Activated CD4-positive, alpha-beta T cell treated with anti-CD3 and anti-CD28 coated beads, Interleukin-2, amount 50 U/mL, for 16 hours (primary cell): ENCODE measurements at places on chromosomes 5 and 9.
A peak's percentile ranks its signal among the peaks of the same experiment; 100 is the strongest.

GRCh38 chr5:168073991-168074800, 217.2 kb upstream of the WWC1 start:
- no peak for DNase-seq

- no peak for DNase-seq
These were observed 4.2 kb upstream of the CCIN start for GRCh38 chr9:36164989-36165388.

GRCh38 chr5:66209350-66209749, 65.2 kb downstream of the SREK1 start:
- no peak for DNase-seq

- no peak for DNase-seq
These were observed 5.9 kb downstream of the FAM163B start for GRCh38 chr9:133603135-133603927.

DNA sequence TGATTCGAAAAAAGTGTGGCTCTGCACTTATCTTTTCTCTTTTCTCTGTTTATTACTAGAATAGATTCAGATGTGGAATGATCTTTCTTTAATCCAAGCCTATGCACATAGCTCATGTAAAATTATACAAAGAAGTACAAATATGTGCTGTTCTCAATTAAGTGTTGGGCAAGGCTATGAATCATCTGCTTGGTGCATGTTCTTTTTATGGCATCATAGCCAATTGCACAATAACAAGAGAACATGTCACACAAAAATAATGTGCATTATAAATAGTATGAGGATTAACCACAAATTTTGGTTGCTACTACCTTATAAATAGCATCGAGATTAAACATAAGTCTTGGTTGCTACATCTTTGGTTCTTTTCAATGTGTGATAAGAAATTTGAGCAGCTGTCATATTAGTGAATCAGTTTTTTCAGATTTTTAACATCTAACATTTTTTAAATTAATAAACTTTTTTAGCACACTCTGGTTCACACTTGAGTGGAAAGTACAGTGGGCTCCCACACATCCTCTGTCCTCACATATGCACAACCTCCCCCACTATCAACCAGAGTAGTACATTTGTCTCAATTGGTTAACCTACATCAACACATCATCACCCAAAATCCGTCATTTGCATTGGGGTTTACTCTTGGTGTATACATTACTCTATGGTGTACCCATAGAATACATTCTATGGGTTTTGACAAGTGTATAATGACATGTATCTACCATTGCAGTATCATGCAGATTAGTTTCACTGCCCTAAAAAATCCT, 6.8 kb upstream of the RECK start:
- DNase-seq = no peak

GRCh38 chr9:100472788-100473275, at the start of gene TMEFF1:
TSS of gene TMEFF1 (plus strand) at chr9:100473149. CDS start at chr9:100473545, 396 bp downstream.
- DNase-seq = peak; percentile 28

DNA sequence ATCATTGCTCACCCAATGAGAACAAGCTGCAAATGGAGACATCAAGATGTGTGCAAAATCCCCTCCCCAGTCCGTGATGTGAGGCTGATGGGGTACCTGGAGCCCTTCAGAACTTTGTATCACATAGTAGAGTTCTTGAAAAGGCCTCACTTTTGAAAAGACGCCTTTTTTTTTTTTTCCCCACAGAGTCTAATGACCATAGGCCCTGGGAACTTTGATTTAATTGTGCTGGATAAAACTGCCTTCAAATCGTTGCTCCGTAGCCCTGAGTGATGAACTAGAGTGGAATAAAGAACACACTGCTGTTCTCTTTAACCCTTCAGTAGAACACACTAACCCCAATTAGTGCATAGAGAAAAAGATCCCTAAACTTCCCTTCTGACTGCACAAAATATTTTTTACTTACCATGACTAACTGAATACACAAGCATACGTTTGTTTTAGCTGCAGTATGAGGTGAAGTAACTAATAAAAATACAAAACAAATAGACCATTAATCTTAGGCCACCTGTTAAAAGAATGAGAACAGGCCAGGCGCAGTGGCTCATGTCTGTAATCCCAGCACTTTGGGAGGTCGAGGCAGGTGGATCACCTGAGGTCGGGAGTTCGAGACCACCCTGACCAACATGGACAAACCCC, 15.1 kb downstream of the PSAT1 start:
- DNase-seq = no peak

- DNase-seq = no peak
These were observed 77.7 kb downstream of the TMEM174 start for GRCh38 chr5:73250645-73251044.

- no peak for DNase-seq
These were observed 4.8 kb downstream of the TTF1 start for GRCh38 chr9:132401824-132402223.

GRCh38 chr5:110854200-110854599, 115.4 kb downstream of the SLC25A46 start:
- DNase-seq = no peak

DNA sequence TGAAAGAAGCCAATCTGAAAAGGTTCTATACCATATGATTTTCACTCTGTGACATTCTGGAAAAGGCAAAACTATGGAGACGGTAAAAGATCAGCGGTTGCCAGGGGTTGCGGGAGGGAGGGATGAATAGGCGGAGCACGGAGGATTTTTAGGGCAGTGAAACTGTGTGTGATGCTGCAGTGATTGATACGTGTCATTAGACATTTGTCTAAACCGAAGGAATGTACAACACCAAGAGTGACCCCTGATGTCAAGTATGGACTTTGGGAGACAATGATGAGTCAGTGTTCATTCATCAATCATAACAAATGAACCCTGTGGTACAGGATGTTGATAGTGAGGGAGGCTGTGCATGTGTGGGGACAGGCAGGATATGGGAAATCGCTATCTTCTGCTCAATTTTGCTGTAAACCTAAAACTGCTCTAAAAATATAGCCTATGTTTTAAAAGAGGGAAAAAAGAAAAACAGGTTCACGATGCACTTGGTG, 34.4 kb downstream of the ERGIC1 start:
- DNase-seq = no peak

DNA sequence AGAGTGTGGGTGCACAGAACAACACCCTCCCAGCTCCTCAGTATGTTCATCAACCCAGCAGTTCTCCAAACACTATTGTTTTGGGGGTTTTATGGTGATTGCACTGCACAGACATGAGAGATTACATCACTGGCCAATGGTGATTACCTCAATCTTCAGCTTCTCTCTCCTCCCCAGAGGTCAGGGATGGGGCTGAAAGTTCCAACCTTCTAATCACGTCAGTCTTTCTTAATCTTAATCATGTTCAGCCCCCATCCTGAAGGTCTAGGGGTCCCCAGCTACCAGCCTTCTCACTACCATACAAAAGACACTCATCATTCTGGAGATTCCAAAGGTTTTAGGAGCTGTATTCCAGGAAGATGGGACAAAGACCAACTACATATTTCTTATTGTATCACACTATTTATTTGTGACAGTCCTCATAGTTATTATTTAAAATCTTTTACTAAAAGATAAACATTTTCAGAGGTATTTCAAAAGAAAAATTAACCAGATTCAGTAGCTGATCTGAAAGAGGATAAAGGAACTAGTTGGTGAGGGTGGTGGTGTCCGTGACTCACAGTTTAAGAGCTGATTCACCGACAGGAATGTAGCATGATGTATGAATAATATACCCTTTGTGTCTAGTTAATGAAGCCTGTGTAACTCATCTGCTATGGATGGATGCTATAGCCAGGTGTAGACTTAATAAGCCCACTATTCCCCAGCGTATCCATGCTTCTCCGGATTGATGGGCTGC, 35.6 kb downstream of the RASEF start:
- no peak for DNase-seq

DNA sequence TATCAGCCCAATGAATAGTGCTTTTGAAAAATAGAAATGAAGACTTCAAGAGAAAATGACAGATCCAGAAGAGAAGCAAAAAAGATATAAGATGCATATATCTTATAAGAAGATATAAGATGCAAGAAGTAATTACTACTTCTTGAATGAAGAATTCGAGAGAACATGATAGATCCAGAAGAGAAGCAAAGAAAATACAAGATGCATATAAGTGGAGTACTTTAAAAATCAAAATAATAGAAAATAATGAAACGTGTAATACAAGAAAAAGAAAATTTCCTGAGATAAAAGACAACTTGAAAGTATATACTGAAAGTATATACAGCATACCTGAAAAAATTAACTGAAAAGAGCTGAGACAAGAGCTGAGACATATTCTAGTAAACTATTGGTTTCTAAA, 76.7 kb downstream of the DROSHA start:
- DNase-seq = no peak

GRCh38 chr5:96863949-96864584, 12.2 kb upstream of the ERAP2 start:
- peak; percentile 54 for DNase-seq

GRCh38 chr9:3980212-3980611, 319.7 kb downstream of the GLIS3 start:
- DNase-seq = no peak

DNA sequence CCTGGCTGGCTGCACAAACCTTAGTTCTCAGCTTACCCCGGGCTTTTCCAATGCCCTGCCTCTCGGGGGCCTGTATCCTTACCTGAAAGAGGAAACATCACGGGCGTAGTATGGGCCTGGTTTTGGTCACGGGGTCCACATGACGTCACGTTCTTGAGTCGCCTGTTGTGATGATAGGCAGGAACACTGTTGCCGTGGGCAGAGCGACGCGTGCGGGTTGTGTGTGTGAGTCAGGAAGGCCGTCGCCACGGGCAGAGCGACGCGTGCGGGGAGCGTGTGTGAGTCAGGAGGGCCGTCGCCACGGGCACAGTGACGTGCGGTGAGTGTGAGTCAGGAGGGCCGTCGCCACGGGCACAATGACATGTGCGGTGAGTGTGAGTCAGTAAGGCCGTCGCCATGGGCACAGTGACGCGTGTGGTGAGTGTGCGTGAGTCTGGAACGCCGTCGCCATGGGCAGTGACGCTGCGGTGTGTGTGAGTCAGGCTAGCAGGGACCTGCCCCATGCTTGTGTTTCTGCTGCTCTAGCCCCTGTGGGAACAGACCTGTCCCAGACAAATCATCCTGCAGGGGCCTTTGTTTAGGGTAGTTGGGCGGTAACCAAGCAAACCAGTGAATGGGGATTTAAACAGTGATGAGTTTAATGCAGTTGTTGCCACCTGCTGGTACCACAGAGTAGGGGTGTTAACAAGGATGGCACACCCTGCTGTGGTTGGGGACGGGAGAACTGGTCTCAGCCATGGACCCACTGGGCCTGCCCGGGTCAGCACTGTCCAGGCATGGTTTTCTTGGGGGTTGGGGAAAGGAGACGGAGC, 19.8 kb downstream of the TRIP13 start:
- DNase-seq = peak; percentile 77

DNA sequence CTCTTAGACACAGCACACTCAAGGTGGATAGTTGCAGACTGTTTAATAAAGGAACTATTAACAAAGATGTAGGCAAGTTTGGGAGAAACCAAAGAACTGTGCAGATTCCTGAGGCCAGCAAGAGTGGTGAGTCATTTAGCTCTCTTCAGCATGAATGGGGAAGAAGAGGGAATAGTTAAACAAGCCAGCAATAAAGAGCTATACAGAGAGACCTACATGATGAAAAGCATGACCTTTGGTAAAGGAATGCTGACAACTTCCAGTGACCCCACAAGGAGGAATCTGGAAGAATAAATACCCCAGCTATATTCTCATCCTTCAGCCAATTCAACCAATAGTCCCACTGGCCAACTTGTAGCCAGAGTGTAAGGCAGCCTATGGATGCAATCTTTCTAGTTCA, 706.0 kb upstream of the GRAMD2B start:
- DNase-seq = no peak

- no peak for DNase-seq
These were observed 36.4 kb downstream of the JADE2 start for GRCh38 chr5:134561871-134562296.

GRCh38 chr5:154370119-154370518, 75.7 kb upstream of the SAP30L start:
- no peak for DNase-seq

- DNase-seq = no peak
These were observed 14.1 kb downstream of the TCF7 start for GRCh38 chr5:134128648-134128995.

GRCh38 chr9:100070104-100071041, 28.4 kb downstream of the ERP44 start:
- DNase-seq = no peak

GRCh38 chr9:78811622-78812276, 514.8 kb downstream of the PSAT1 start:
- DNase-seq = no peak

DNA sequence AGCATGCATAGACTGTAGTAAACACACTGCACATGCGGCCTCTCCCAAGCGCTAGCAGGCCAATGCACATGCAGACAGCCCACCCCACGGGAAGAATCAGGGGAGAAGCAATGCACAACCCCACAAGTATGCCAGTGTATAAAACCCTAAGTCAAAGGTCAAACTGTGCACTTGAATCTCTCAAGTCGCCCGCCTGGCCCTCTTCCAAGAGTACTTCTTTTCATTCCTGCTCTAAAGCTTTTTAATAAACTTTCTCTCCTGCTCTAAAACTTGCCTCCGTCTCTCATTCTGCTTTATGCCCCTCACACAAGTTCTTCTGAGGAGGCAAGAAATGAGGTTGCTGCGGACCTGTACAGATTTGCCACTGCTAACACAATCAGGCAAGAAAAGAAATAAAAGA, 50.4 kb downstream of the PTPDC1 start:
- no peak for DNase-seq

DNA sequence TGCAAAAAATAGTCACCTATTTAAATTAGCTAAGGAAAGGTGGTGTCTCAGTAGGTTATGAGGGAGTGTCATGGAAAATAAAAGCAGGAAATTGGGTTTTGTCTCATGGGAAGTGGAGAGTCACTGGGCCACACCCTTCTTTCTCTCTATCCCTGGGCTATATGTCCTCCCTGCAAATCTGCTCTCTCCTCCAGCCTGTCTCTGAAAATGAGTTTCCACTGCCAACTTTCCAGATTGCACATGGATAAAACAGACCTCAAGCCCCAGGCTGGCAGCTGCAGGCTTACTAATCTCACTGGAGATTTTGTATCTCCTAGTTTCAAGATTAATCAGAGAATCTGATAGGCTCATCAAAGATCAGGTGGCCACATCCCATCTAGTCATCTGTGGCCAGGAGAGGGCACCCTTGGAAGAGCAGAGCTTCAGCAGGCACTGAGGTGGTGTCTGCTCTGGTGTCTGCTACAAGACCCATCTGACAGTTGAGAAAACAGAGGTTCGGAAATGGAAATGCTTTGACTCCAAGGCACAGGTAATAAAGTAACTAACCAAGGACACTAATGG, 178.9 kb downstream of the MSX2 start:
- DNase-seq = peak; percentile 5

- no peak for DNase-seq
These were observed 100.3 kb upstream of the ERCC6L2 start for GRCh38 chr9:95775191-95775590.
